ENCODE measurements at places on chromosomes 5 and 9.

DNA sequence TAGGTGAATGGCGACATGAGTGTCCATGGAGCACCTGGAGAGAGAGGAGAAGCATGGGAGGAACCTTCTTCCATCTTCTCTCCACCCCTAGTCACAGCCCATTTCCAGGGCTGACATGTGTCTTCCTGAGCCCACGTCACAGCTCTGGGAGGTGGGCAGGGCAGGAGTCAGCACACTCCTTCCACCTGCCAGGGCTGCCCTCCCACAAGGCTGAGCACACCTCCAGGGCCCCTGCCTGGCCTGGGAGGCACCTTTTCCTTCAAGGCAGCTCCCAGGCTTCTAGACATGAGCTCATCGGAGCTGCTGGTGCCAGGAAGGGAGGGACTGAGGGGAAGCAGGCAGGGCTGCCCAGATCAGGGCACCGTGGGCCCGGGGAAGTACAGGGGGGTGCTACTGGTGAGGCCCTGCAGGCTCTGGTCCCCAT lies 13.6 kb upstream of the SYNPO start:
- DNase-seq: no peak

DNA sequence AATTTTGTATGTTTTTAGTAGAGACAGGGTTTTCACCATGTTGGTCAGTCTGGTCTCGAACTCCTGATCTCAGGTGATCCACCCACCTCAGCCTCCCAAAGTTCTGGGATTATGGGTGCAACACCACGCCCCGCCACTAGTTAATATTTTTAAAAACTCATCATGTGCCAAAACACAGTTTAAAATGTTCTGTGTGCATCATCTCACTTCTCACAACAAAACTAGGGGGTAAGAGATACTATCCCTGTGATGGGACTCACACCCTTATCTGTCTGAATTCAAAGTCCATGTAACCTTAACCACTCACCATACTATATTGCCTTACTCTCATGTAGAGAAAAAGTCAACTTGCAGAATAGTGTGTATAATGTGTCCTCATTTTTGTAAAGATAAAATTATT lies 2.6 kb downstream of the PKD2L2 start:
- no peak for DNase-seq

DNA sequence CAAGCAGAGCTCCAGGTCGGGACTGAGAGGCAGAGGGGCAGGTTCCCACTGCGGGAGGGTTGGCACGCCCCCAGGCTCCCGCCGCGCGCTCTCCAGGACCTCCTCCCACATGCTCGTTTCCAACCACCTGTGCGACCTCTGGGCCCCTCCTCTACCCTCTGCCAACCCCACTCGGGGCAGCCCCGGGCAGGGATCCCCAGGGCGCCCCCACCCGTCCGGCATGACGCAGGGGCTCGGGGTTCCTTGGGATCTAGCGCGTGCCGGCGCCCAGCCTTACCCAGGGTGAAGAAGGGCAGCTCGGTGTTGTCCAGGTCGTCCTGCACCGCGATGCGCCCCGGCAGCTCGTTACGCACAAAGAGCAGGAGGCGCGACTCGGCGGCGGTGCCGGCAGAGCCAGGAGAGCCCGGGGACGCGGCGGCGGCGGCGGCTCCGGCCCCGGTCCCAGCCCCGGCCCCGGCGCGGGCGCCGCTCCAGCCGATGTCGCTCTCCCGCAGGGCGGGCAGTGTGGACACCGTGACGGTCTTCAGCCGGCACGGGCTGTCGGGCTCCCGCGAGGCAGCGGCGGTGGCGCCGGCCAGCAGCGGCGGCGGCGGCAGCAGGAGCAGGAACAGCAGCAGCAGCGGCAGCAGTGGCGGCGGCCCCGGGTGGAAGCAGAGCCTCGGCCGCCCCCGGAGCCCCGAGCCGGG lies 494 bp downstream of the ASTN2 start:
- DNase-seq: no peak

- DNase-seq: no peak
Observed at GRCh38 chr9:7083192-7083591, 325.4 kb downstream of the KDM4C start.

- no peak for DNase-seq
Observed at GRCh38 chr9:75636427-75637045, 253.9 kb upstream of the PCSK5 start.

- no peak for DNase-seq
Observed at GRCh38 chr9:127805620-127806019, 2.9 kb downstream of the FPGS start.

DNA sequence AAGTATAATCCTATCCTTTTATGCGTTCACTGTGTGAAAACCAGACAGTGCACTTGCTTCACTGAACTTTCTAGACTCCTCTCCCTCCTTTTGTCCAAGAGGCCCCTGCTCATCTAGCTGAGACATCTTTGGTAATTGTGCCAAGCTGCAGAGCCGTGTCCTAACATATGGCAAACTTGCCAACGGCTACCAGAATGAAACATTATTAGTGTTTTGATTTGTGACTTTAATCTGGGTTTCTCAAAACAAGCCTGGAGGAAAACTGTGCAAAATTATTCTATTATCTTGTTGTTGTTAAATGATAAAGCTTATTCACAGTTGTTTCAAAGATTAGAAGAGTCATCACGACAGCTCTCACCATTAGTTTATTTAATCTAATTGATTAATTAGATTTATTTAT lies 79.0 kb upstream of the RETREG1 start:
- DNase-seq: no peak

DNA sequence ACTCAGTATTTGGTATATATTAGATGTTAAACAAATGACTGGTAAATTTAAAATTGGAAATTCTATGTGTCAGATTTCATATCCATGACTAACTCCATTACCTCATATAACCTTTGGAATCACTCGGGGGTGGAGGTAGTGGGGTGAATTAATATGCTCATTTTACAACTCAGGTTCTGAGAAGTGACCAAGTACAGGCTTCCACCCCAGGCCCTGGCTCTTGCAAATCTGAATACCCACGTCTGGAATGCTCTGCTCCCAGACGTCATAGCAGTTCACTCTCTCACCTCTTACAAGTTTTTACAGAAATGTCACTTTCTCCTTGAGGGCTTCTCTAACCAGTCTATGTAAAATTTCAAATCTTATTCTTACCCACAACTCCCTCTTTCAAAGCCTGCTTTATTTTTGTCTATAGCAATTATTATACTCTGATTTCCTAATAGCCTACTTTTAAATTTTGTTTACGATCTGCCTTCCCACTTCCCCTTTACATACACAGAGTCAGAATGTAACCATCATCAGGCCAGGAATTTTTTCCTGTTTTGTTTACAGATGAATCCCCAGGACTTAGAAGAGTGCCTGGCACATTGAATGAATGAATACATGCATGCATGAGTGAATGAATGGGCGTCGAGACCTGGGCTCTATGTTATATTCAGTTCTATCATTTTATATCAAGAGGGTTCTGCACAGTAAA lies 134.1 kb upstream of the IFNE start:
- DNase-seq: peak; percentile 64

- peak; percentile 28 for DNase-seq
Observed at GRCh38 chr5:172293054-172293744, 9.6 kb upstream of the UBTD2 start.

DNA sequence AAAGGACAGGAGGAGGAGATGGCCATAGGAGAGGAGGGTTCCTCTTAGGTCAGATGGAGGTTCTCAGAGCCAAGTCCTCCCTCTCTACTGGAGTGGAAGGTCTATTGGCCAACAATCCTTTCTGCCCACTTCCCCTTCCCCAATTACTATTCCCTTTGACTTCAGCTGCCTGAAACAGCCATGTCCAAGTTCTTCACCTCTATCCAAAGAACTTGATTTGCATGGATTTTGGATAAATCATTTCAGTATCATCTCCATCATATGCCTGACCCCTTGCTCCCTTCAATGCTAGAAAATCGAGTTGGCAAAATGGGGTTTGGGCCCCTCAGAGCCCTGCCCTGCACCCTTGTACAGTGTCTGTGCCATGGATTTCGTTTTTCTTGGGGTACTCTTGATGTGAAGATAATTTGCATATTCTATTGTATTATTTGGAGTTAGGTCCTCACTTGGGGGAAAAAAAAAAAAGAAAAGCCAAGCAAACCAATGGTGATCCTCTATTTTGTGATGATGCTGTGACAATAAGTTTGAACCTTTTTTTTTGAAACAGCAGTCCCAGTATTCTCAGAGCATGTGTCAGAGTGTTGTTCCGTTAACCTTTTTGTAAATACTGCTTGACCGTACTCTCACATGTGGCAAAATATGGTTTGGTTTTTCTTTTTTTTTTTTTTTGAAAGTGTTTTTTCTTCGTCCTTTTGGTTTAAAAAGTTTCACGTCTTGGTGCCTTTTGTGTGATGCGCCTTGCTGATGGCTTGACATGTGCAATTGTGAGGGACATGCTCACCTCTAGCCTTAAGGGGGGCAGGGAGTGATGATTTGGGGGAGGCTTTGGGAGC lies 3.1 kb downstream of the EGR1 start:
- DNase-seq: no peak

GRCh38 chr5:71977311-71977710 lies 130.0 kb upstream of the MAP1B start:
- DNase-seq: no peak

Measured in GM04503 (cell line).